ENCODE measurements at places on chromosomes 16 and 17. TPM values are rescaled to one million over a fixed set of nuclear protein-coding genes. Genes with fewer than 3 reads are reported as not detected.

The SMIM5 gene
- 5.9 TPM for total RNA-seq

- no peak for ATAC-seq
Measured at GRCh38 chr17:35870906-35871819, 2.5 kb upstream of the HEATR9 start.

DNA sequence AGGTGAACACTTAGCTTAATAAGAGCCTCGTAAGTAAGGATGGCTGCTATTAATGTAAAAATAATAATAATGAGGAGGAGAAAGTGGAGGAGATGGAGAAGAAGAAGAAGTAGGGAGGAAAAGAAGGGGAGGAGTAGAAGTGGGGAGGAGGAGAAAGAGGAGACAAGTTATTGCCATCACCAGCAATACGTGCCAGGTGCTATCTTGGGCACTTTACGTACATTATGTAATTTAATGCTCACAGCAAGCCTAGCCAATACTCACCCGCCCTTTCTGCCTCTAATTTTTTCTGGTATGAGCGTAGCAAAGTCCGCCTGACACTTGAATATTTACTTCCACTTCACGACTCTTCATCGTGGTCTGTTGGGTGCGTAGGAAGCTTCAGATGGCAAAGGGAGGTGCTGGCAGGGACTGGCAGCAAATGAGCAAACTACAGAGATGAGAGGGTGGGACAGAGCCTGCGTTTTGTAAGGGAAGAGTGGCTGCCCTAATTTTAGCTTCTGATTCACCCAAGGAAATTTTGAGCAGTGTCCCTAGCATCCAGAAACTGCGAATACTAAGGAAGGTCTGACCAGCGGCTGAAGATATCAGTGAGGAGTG, 42.1 kb upstream of the CDH13 start:
- ATAC-seq = no peak

The PRSS27 gene
- total RNA-seq = 2.8 TPM

The HBQ1 gene
- total RNA-seq = not detected

GRCh38 chr17:1216217-1217088, 36.7 kb upstream of the ABR start:
- no peak for ATAC-seq

- peak; percentile 86 for ATAC-seq
Measured at GRCh38 chr17:81346090-81346907, 49.0 kb upstream of the BAHCC1 start.

DNA sequence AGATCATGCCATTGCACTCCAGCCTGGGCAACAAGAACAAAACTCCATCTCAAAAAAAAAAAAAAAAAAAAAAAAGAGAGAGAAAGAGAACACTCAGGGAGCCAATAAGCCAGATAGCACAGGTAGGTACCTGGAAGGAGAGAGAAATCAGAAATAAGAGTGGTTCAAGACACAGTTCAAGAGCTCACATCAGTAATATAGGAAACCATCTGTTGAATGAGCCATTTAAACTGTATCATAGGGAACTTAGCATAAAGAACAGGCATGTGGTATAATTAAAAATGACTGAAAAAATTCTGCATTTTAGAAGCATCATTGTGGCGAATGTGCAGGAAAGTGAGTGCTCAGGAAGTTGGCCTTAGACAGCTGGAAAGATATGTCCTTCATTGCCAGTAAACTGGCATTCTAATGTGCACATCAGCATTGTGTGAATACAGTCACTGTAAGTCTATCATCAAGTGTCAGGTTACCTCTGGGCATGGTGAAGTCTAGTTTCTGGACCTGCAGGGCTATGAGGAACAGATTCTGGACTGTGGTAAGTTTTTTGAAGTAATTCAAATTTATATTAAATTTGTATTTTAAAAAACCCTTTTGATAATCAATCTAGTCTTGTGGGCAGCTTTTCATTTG, 20.4 kb downstream of the KRT12 start:
- no peak for ATAC-seq

DNA sequence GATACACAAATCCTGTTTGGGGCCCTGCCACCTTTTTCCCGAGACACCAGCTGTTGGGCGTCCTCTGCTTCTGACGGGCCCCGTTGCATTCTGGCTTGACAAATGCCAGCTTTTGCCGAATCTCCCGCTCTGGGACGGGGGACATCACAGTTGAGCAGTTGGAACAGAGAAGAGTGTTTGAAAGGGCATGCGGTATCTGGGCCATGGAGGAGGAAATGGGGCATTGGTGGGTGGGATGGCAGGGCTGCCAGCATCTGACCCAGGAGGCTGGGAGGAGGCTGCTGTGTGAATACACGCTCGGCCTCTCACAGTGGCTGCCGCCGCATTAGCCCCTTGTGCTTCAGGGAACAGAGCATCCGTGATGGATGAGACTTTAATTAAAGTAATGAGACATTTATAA, 184.3 kb upstream of the TNRC6C start:
- ATAC-seq = no peak

The APOBR gene
- 3.1 TPM for total RNA-seq

The SPNS2 gene
- 10.4 TPM for total RNA-seq

GRCh38 chr16:24700549-24701392, 28.7 kb upstream of the TNRC6A start:
- peak; percentile 98 for ATAC-seq

The VTN gene
- 0.27 TPM for total RNA-seq

DNA sequence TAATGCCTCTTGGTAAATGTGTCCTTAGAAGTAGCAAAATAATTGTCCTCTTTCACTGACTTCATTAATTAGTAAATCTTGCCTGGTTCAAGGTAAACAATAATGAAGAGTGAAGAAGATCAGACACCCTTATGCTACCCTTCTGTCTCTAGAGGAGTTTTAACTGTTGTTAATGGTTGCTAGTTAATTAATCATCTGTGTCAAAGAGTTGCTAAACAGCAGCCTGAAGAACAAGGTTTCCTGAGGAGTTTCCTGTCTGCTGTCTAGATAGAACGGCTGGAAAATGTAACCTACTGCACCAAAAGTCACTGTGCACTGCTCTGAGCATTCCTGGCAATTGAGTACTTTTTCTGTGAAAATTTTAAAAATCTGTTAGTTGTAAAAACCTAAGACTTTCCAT, 131.3 kb downstream of the NLK start:
- ATAC-seq = no peak

The GPR179 gene
- total RNA-seq = not detected

GRCh38 chr17:82296511-82297279, 20.7 kb downstream of the CD7 start:
- no peak for ATAC-seq

DNA sequence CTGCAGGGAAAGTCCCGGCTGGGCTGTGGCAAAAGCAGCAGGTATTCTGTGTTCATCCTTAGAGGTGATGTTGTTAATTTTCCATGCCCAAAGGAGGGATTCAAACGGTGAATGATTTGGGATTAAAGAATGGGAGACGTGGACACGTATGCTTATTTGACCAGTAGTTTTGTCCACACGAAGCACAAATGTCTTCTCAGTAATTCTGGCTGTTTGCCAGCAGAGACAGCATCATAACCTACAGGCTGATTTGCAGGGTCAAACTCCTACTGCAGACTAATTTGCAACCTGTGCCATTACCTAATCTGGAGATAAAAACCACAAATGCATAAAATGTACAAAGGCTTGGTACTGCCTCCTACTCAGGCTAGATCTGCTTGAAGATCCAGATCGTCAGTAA, 14.1 kb downstream of the MTHFSD start:
- no peak for ATAC-seq

GRCh38 chr17:3755335-3756030, 31.8 kb downstream of the HASPIN start:
- ATAC-seq = no peak

GRCh38 chr17:17628388-17629008, 37.0 kb upstream of the PEMT start:
- ATAC-seq = no peak

GRCh38 chr16:2158262-2158638, 2.7 kb downstream of the TRAF7 start:
- no peak for ATAC-seq

All from gastroesophageal sphincter (tissue), 4 donors.